ENCODE measurements at places on chromosomes 1 and 21. TPM values are rescaled to one million over a fixed set of nuclear protein-coding genes. Genes with fewer than 3 reads are reported as not detected.
A peak's percentile ranks its signal among the peaks of the same experiment; 100 is the strongest.

- no peak overlapping the region for H3K4me3 ChIP-seq
- no peak overlapping the region for H3K27ac ChIP-seq
- peaks cover 30% of the 10 kb centered on the region for H3K4me1 ChIP-seq
- H3K27me3 ChIP-seq = no peaks in the 10 kb centered on the region
- DNase-seq = no peak
Observed at GRCh38 chr1:51638350-51638749, 21.5 kb downstream of the OSBPL9 start.

Gene XCL2
- total RNA-seq = not detected

Gene SYTL1
- total RNA-seq = under 0.01 TPM

Gene MYOC
- total RNA-seq = not detected

DNA sequence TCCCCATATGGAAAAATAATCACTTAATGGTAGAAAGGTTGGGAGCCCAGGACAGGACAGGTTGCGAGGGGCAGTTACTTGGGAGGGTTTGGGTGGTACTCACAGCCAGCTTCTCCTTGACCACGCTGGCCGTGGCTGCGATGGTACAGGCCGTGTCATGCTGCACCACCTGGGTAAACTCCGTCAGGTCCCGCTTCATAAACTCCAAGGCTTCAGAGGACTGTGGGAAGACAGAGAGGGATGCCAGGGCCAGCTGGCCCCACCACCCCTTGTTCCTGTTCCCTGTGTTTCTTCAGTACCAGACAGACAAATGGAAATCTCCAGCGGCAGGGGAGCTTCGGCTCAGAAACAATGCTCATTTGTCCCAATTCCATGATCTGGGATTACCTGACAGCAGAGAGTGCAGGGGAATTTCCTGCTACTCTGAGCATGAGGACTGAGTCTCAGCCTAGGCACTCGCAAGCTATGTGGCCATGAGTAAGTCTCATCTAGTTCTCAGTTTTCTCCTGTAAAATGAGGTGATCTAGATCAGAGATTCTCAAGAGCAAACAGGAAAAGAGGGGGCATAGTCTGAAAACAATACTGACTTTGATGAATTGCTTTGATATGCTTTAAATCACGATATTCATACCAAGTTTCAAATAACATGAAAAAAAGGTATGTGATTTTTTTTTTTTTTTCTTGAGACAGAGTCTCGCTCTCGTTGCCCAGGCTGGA is 7.4 kb downstream of the BSDC1 start:
- no peaks in the 10 kb centered on the region for H3K4me1 ChIP-seq
- peaks cover 71% of the 10 kb centered on the region for H3K36me3 ChIP-seq
- H3K27ac ChIP-seq = no peak overlapping the region
- no peak overlapping the region for H3K4me3 ChIP-seq

DNA sequence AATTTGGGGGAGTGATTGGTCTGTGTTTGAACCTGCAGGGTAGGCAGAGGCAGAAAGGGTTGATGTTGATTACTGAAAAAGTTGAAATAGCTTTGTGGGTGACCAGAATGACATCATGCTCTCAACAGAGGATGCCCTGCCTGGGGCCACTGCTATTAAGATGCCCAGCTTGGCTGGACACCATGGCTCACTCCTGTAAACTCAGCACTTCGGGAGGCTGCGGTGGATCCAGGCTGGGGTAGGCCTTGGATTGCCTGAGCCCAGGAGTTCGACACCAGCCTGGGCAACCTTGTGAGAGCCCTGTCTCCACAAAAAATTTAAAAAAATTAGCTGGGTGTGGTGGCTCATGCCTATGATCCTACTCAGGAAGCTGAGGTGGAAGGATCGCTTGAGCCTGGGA is 42.8 kb upstream of the CACNA1E start:
- no peak overlapping the region for H3K4me3 ChIP-seq
- DNase-seq = no peak
- H3K27ac ChIP-seq = no peak overlapping the region
- no peaks in the 10 kb centered on the region for H3K36me3 ChIP-seq

- H3K27me3 ChIP-seq = no peaks in the 10 kb centered on the region
- H3K4me3 ChIP-seq = no peak overlapping the region
- H3K4me1 ChIP-seq = peaks cover 17% of the 10 kb centered on the region
- no peaks in the 10 kb centered on the region for H3K36me3 ChIP-seq
- peak; percentile 62 for DNase-seq
Observed at GRCh38 chr1:205274041-205274691, 46.4 kb downstream of the TMCC2 start.

GRCh38 chr1:180029524-180030135 is 75.0 kb downstream of the CEP350 start:
- H3K27ac ChIP-seq = peak overlapping the region; percentile 85
- H3K27me3 ChIP-seq = no peaks in the 10 kb centered on the region
- no peak overlapping the region for H3K4me3 ChIP-seq
- peaks cover 9% of the 10 kb centered on the region for H3K36me3 ChIP-seq
- no peak for DNase-seq

GRCh38 chr1:42992054-42992571 is 33.4 kb upstream of the SLC2A1 start:
- H3K4me1 ChIP-seq = no peaks in the 10 kb centered on the region
- no peaks in the 10 kb centered on the region for H3K27me3 ChIP-seq
- no peaks in the 10 kb centered on the region for H3K36me3 ChIP-seq
- no peak overlapping the region for H3K27ac ChIP-seq
- H3K4me3 ChIP-seq = no peak overlapping the region

Gene GPA33
- not detected for total RNA-seq

DNA sequence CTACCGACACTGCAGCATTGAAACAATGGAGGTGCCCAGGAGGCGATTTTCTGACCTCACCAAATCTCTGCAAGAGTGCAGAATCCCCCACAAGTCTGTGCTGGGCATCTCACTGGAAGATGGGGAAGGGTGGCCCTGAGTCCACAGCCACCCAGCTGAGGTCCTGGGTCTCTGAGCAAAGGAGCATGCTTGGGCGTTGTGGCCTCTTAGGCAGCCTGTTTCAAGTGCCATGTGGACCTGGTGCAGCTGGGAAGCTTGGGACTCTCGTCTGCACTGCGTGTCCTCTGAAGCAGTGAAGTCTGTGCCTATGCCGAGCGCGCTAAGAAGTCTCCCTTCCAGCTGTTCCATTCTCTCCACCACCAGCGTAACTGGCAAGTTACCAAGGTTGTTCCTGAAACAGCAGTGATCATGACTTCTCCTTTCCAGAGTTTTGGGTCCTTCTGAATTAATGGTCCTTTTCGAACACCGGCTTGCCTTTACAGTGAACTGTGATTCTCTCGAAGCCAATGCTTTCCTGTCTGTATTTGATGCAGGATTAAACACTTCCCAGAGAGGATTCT is 5.0 kb upstream of the PLA2G2C start:
- H3K27ac ChIP-seq = no peak overlapping the region
- no peak for DNase-seq
- H3K4me3 ChIP-seq = no peak overlapping the region
- H3K4me1 ChIP-seq = no peaks in the 10 kb centered on the region
- peaks cover 68% of the 10 kb centered on the region for H3K27me3 ChIP-seq
- H3K36me3 ChIP-seq = no peaks in the 10 kb centered on the region

Gene POU2F1
- 11.6 TPM for total RNA-seq

- no peak overlapping the region for H3K27ac ChIP-seq
- H3K27me3 ChIP-seq = no peaks in the 10 kb centered on the region
- H3K36me3 ChIP-seq = no peaks in the 10 kb centered on the region
- no peak for DNase-seq
- H3K4me3 ChIP-seq = no peak overlapping the region
Observed at GRCh38 chr1:55195521-55196233, 19.5 kb downstream of the USP24 start.

Gene FCRL2
- total RNA-seq = not detected

Gene MYOG
- total RNA-seq = not detected

- peaks cover 27% of the 10 kb centered on the region for H3K36me3 ChIP-seq
- no peak overlapping the region for H3K27ac ChIP-seq
- DNase-seq = peak; percentile 86
- H3K27me3 ChIP-seq = no peaks in the 10 kb centered on the region
Observed at GRCh38 chr1:16440131-16440469, 424 bp upstream of the NECAP2 start.

GRCh38 chr1:62349470-62350233 is 30.4 kb upstream of the KANK4 start:
- no peaks in the 10 kb centered on the region for H3K4me1 ChIP-seq
- H3K36me3 ChIP-seq = no peaks in the 10 kb centered on the region
- no peak overlapping the region for H3K27ac ChIP-seq
- no peaks in the 10 kb centered on the region for H3K27me3 ChIP-seq

Gene KRTAP21-2
- not detected for total RNA-seq

Gene GBP4
- 0.36 TPM for total RNA-seq

DNA sequence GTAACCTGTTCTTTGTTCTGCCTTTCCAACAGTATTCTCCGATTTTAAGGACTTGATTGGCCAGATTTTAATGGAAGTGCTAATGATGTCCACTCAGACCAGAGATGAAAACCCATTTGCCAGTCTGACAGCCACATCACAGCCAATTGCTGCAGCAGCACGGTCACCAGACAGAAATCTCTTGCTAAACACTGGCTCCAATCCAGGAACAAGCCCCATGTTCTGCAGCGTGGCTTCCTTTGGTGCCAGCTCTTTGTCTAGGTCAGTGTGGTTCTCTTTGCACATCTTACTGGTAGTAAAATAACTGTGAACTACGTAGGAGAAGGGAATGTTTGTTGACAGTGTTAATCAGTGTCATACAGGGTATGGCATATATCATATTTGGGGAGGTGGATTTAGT is 72.7 kb downstream of the UBE4B start:
- H3K27ac ChIP-seq = no peak overlapping the region
- no peak for DNase-seq
- H3K4me1 ChIP-seq = peaks cover 18% of the 10 kb centered on the region
- peaks cover 38% of the 10 kb centered on the region for H3K36me3 ChIP-seq
- H3K4me3 ChIP-seq = no peak overlapping the region
- H3K27me3 ChIP-seq = no peaks in the 10 kb centered on the region

GRCh38 chr21:43874085-43874805 is 9.2 kb downstream of the AGPAT3 start:
- DNase-seq = peak; percentile 42
- H3K27me3 ChIP-seq = no peaks in the 10 kb centered on the region
- no peak overlapping the region for H3K27ac ChIP-seq
- H3K36me3 ChIP-seq = peaks cover 15% of the 10 kb centered on the region

- no peak overlapping the region for H3K27ac ChIP-seq
- no peaks in the 10 kb centered on the region for H3K36me3 ChIP-seq
- no peak for DNase-seq
- no peak overlapping the region for H3K4me3 ChIP-seq
- peaks cover 22% of the 10 kb centered on the region for H3K4me1 ChIP-seq
Observed at GRCh38 chr1:68216089-68216772, 16.1 kb downstream of the WLS start.

GRCh38 chr1:78370779-78371482 is 119.8 kb upstream of the PTGFR start:
- DNase-seq = peak; percentile 54
- no peaks in the 10 kb centered on the region for H3K36me3 ChIP-seq
- H3K4me3 ChIP-seq = no peak overlapping the region
- peaks cover 22% of the 10 kb centered on the region for H3K4me1 ChIP-seq
- H3K27ac ChIP-seq = peak overlapping the region; percentile 63

DNA sequence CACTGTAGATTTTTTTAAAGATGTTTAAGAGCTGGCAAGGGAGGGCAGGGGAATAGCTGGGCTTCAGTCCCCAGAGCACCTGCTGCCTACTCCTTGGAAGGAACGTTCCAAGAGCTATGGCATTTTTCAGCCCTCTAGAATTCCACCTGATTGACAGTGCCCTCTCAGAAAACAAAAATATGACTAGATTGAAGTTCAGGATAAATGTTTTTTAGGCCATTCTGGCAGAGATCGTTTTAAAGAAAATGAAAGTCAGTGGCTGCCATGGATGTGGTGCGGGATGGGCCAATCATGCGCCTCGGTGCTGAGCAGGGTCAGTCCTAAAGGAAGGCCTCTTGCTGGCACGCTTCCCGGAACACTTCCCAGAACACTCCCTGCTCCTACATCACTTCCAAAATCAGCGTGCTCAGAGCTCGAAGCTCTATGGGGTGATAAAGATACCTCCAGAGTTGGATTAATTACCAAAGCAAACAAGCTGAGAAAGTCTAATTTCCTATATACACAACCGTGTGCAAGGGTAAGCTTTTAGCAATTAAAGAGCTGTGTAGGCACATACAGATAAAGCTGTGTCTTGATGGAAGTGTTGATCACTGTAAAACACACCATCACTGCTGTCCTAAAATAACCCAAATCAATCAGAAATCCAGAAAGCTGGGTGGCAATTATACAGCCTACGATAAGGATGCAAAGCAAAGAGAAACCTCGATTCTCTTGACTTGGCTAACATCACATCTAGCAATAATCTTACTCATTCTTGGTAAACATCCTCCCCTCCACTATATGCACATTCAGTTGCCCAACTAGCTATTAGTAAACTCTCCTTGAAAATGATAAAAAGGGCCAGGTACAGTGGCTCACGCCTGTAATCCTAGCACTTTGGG is 34.6 kb downstream of the TGFBR3 start:
- peak overlapping the region; percentile 70 for H3K4me3 ChIP-seq
- H3K27me3 ChIP-seq = no peaks in the 10 kb centered on the region
- no peaks in the 10 kb centered on the region for H3K36me3 ChIP-seq

DNA sequence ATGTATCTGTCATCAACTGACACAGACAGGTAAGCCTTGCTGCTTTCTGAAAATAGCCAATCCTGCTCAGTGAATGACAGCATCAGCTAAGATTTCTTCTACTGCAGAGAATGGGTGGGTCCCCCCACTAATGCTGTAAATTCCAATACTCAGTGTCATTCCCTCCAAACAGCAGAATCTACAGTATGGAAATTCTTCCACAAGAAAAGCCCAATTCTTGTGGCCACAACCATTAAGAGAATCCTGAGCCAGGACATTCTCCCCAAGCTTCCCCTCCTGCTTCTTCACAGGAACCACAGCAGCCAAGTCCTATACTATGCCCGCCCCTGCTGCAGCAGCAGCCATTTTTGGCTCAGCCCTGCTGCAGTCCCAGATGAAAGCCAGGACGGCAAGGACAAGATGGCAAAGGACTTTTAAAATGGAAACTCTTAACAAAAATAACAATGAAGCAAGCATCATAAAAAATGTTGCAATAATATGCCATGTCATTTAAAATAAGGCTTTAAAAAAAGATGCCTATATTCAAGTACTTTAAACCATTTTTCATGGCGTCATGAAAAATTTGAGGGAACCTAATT is 26.8 kb downstream of the EIF4G3 start:
- peak overlapping the region; percentile 18 for H3K4me3 ChIP-seq
- peak overlapping the region; percentile 99 for H3K27ac ChIP-seq
- peaks cover 31% of the 10 kb centered on the region for H3K4me1 ChIP-seq

Gene POU3F1
- total RNA-seq = under 0.01 TPM

DNA sequence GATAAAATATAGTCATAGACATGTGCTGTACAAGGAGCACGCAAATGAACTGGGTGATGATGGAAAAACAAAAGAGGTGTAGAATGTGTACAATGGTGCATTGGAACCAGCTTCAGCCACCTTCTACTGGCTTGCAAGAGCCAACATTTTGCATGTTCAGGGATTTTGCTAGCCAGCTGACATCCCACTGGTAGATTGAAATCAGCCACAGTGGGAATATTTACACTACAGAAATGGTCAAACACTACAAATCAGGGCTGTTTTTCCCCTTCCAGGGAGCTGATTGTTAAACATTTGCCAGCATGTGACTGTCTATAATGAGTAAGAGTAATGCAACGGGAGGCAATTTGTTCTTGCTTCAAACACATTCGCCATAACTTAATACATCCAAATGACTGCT is 23.2 kb downstream of the PMVK start:
- H3K4me1 ChIP-seq = no peaks in the 10 kb centered on the region
- no peak overlapping the region for H3K27ac ChIP-seq
- peak; percentile 58 for DNase-seq
- no peak overlapping the region for H3K4me3 ChIP-seq

Gene C1orf74
- total RNA-seq = 2.5 TPM

Gene ABCA4
- under 0.01 TPM for total RNA-seq

Measured in osteoblast (primary cell).